Mammary microvascular endothelial cell (primary cell): ENCODE measurements at places on chromosomes 1 and 21. TPM values are rescaled to one million over a fixed set of nuclear protein-coding genes. Genes with fewer than 3 reads are reported as not detected.

The DNAJC28 gene
- 0.64 and 2.8 TPM in 2 replicates for total RNA-seq

The RAB3B gene
- 1.7 and 2.1 TPM in 2 replicates for total RNA-seq

The CR1 gene
- under 0.01 TPM in 1 of 2 replicates, not detected in the other for total RNA-seq

The CHODL gene
- not detected in 2 replicates for total RNA-seq

The ORC1 gene
- 10.5 and 11.1 TPM in 2 replicates for total RNA-seq

The SERTAD4 gene
- 1.9 and 2.4 TPM in 2 replicates for total RNA-seq

The SAMSN1 gene
- 0.33 and 0.59 TPM in 2 replicates for total RNA-seq

The GSTM4 gene
- total RNA-seq: 1.7 and 6.2 TPM in 2 replicates

The ARHGAP30 gene
- 0.13 and 0.20 TPM in 2 replicates for total RNA-seq

The OR10J1 gene
- total RNA-seq: not detected in 2 replicates

The CYP4X1 gene
- 0.33 TPM in 1 of 2 replicates, not detected in the other for total RNA-seq

The C1QC gene
- total RNA-seq: not detected in 2 replicates
